Left cardiac atrium (tissue), 4 donors: ENCODE measurements at places on chromosomes 5 and 9.

DNA sequence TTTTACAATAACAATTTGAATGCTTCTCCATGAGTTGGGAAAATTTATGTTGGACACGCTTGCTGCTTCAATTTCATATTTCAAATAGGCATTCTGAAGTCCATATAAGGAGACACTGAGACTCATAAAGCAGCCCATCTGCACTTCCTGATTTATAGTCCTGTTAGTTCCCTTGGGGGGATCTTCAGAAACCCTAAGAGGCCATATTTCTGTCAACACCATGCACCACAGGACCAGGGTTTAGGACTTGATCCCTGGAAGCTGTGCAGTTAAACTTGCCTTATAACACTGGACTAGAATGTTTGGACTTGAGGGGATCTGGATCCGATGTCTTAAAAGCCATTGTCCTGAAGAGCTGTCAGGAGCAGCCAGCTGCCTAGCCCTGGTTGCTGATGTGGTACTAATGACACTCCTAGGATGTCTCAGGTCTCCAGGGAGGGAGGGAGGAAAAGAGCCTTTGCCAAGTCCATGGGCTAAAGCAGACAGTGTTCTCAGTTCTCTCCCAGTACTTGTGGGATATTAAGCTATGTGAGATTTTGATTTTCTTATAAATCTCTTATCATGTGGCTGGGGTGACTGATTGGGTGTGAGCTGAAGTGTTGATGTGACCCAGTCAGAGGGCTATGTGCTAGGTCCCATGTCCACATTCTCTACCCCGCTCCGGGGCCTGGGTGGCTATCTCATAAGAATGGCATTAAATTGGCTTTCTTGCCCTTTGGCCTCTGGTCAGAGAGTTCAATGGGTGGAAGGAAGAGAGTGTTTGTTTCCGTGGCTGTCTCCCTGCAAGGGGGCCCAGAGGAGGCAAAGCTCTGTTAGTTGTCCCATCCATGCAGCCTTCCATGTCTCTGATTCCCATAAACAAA is 399.8 kb downstream of the OSTF1 start:
- no peak for DNase-seq

GRCh38 chr9:117178596-117179375 is 236.1 kb downstream of the ASTN2 start:
- no peak for DNase-seq

GRCh38 chr9:33893861-33894260 is 76.9 kb downstream of the UBE2R2 start:
- no peak for DNase-seq

DNA sequence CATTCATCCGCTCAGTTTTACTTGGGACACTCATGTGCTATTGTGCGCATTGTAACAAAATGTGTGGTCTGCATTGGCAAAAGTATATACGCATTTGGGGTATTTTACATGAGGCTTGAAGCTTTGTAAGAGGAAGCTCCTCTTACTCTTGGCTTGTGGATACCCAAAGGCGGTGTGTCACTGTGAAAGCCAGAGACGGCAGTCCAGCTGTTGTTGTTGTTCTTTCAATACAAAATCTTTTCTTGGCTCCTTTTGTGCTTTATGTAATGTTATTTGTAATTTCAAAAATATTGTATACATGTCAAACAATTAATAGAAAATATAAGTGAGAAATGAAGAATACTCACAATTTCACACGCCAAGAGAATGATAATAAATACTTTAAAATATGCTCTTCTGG is 128.3 kb upstream of the MOCS2 start:
- DNase-seq, result no peak

DNA sequence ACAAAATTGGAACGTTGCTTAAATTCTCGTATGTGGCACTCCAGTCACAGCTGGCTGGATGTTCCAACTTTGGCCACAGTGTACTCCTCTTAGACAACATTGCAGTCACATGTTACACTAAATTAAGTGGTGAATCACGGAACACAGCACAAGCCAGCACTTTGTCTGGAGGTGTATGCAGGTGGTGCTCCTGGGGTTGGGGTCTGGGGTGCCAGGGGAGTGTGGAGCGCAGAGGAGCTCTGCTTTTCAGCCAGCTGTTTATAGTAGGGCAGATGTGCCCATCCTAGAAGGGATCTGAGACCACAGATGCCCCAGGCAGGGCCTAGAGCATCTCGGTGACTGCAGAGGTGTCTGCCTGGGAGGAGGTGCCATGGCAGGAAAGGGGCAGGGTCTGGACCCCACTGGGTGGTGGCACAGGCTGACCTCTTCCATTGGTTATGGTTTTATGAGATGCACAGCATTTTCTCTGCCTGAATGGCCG is 82.6 kb downstream of the WNK2 start:
- DNase-seq, result no peak

DNA sequence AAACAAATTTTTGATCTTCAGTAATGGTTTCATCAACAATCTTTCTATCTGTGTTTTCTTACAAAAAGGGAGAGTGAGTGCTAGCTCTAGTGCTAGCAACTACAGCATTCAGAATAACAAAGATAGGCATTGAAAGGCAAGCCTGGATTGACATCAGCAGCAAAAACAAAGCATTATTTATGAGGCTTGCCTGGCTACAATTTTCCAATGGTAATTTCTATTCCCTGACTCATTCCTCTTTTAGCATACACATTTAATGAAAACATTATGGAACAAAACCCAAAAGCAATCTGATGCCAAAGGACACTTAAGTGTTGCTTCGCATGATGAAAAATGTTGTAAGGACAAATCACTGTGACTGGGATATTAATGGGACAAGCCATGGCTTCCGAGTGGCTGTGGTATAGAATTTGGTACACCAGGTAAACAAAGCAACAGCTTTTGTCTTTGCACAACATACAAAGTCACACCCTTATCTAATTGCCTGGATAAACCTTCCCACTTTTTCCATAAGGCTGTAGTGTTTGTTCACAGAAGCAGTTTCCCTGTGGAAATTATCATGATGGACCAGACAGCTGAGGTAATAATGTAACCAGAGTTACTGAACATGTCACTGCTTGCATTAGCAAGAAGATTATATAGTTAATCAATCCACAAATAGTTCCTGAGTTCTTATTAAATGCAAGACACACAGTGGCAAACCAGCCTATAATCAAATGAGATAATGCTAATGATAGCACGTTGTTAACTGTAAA is 179.8 kb upstream of the EDIL3 start:
- DNase-seq, result no peak

- no peak for DNase-seq
Measured at GRCh38 chr5:124980163-124980941, 233.9 kb upstream of the ZNF608 start.

GRCh38 chr9:94885854-94886447 is 159.5 kb downstream of the AOPEP start:
- DNase-seq, result no peak

- DNase-seq, result peak; percentile 55
Measured at GRCh38 chr9:110895147-110895905, 142.9 kb downstream of the LPAR1 start.

- no peak for DNase-seq
Measured at GRCh38 chr5:90854169-90854568, 295.6 kb downstream of the ADGRV1 start.

DNA sequence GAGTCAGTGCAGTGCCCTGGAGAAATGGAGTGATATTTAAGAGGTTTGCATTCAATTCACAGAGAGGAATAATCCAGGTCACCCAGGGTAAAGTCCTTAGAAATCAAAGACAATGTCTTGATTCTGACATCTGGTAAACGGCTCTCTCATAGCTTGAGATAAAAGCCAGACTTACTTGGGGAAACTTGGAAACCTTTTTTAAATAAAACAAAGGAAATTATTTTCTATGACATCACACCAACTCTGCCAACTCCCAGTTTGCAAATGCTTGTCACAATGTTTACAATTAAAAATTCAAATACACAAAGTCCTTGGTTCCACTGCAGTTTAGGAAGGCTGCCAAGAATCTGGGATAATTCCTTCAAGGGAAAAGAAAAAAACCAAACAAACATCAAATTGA is 255.1 kb upstream of the NREP start:
- DNase-seq, result no peak

DNA sequence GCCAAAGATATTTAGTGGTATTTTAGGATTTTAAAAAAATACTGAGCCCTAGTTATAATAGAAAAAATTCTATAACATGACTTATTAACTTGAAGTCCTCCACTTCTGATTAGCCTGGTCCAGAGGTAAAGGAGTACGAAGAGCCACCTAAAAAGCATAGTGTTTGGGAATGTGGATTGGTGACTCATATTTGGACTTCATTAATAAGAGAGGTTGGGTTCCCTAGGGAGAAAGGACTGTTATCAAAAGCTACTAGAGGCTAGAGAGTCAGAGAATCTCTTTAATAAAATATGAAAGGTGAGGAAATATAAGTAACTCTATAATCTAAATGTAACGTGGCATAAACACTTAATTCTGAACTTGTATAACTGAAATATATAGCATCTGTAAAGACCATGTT is 180.7 kb upstream of the TARS1 start:
- DNase-seq, result no peak

DNA sequence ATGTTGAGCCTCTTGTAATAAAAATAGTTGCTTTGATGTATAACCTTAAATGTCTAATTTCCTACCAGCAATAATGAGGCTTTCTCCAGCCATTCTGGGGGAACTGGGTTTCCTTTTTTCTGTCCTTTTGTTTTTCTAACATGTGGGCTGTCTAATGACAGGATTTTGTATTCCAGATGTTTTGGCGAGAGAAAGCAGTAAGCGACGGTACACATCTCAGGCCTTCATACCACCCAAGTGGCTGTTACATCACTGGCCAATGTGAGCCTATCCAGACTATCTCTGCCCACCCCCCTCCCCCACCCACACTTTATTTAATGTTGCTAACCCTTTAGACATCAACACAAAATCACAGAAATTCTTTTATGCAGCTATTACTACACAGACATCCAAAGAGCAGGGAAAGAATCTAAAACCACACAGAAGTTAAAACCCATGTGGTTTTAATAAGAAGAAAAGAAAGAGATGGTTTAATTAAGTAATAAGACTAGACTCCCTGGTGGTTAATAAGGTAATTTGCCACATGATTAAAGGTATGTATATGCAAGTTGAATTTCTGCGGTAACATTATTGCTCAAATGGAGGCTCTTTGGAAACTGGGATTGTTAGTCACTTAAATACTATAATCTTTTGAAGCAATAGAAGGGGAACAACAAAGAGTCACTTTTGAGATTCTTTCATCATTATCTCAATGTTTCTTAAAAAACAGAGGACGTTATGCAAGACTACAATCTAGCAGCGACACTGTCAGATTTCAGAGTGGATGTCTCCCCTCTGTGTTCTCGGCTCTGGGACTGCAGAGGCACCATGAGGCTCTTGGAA is 365.1 kb downstream of the ENC1 start:
- no peak for DNase-seq

DNA sequence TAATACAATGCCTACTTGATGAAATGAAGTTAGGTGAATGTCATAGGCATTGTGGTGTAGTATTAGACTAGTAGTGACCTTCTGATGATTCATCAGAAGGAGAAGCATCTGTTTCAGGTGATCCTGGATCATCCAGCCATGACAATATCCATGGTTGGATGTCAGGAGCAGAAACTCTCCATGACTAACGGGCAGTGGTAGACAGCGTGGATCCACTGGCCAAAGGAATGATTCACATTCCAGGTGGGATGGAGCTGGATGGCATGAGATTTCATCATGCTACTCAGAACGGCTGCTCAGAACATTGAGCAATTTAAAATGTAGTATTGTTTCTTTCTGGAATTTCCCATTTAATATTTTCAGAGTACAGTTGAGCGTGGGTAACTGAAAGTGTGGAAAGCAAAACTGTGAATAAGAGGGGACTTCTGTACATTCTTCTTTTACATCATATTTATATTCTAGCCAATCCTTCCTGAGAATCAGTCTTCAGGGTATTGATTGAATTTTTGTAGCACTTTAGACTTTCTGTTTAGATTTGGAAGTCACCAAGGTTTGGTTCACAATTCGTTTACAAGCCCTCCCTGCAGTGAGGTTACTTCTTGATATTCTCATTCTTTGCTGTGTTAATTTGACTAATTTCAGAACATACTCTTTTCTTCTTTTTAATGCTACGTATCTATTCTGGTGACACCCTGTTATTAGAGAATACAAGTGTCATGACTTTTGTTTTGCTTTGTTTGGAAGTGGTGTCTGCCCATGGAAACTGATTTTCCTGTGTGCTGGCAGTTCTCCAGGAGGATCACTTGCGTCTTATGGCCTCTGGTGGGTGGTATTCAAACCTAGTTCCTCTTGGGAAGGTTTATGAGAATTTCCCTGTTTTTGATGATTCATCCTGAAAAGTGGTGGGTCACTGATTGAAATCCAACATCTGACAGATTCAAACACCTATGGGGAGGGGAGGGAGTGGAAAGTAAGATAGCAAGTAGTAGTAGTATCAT is 12.2 kb upstream of the CLINT1 start:
- peak; percentile 39 for DNase-seq

DNA sequence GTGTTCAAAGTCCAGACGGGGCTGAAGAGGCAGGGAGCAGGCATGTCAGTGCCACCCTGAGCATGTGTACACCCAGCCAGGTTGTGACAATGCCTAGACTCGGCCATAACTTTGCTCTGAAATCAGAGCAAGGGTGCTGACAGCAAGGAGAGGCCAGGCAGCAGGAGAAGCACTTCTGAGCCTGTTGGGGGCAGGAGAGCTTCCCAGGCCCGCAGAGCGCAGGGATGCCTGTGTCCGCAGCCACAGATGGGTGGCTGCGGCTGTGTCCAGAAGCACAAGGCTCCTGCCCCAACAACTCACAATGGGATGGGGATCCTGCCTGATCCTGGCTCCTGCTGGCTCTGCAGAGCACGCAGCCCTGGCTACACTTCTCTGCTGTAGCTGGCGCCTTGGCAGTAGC is 373.9 kb downstream of the CHSY3 start:
- no peak for DNase-seq

- no peak for DNase-seq
Measured at GRCh38 chr5:148927307-148927946, 101.0 kb downstream of the ADRB2 start.

GRCh38 chr5:1540831-1541701 is 17.3 kb upstream of the LPCAT1 start:
- DNase-seq, result no peak

DNA sequence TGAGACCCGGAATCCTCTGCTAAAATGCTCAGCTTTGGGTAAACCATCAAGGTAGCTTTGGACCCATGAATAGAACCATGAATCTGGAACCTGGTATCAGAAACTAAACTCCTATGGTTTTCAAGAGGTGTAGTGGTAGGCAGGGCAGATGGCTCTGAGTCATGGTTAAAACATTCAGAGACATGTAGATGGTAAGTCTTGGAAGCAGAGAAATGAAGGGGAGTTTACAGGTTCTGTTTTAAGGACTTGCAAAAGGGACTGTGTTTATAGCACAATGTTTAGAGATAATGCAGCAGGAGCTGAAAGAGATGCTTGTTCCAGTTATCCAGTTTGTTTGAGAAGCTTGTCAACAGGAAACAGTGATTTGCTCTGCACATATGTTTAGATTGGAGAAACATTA is 36.0 kb upstream of the FBN2 start:
- DNase-seq, result no peak
